ENCODE measurements at places on chromosomes 5 and 9.
A peak's percentile ranks its signal among the peaks of the same experiment; 100 is the strongest.

DNA sequence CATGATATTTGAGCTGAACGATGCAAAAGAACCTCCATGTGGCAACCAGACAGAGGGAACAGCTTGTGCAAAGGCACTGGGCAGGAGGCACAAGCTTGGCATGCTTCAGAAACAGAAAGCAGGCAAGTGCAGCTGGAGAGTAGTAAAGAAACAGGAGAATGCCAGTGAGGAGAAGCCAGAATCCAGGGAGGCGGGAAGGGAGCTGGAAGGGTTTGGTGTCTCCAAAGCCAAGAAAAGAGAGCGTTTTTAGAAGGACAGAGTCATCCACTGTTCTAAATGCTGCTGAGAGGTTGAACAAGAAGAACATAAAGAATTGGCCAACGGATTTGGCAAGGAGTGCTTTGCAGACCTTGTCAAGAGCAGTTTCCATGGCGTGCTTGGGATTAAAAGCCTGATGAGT is 124.7 kb downstream of the TLE1 start:
- no peak for DNase-seq

- no peak for DNase-seq
Measured at GRCh38 chr5:171453056-171453725, 33.7 kb downstream of the FGF18 start.

DNA sequence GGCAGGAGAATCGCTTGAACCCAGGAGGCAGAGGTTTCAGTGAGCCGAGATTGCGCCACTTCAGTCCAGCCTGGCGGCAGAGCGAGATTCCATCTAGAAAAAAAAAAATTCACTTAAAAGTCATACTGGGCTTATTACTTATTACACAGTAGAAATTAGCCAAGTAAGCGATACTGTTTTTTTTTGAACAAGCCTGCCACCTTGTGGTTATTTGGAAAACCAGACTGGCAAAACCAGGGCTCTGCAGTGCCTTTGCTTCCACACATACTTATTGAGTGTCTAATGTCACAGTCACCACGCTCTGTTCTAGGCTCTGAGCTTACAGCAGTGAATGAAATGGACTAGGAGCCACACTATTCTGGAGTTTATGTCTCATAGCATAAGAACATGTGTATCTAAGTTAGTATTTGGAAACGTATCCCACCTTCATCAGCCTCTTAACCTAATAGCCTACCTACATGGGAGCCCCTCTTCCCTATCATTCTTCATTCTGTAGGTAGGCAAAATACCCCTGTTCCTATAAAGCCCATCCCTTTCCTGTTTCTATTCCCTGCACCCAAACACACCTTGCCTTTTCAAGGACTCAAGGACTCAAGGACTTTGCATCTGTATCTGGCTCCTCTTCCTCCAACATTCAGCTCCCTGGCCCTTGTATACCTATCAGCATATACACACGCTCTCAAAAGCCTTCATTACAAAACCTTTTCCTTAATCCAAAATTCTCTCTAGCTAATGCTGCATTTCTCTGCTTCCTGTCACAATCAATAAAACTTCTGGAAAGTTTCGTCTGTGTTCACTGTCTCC is 13.9 kb upstream of the BASP1 start:
- DNase-seq: no peak

DNA sequence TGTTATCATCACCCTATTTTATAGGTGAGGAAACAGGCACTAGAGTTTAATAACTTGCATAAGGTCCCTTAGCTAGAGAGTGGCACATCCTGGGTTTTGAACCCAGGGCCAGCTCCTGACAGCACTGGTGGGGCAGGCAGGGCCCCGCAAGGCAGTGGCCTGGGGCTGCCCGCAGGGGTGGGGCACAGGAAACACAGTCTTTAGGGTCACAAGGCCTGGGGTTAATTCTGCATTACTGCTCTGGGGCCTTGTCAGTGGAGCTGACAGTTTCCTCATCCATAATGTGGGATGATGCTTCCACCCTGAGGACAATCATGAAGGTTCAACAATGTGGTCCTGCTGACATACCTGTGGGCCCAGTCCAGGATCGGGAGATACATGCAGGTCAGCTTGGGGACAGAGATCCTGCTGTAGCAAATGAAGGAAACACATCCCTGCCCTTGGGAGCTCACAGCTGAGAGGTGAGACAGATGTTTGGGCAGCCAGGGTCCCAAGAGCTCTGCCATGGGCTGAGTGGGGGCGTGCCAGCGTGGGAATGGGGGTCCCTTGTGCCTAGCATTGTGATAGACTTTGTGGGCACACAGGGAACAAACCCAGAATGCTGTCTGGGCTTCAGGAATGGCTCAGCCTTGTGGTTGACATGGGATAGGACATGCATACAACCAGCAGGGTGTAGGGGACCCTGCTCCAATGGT is 14.7 kb downstream of the FGF18 start:
- DNase-seq: no peak

- no peak for DNase-seq
Measured at GRCh38 chr9:128088253-128088945, 20.4 kb downstream of the SLC25A25 start.

DNA sequence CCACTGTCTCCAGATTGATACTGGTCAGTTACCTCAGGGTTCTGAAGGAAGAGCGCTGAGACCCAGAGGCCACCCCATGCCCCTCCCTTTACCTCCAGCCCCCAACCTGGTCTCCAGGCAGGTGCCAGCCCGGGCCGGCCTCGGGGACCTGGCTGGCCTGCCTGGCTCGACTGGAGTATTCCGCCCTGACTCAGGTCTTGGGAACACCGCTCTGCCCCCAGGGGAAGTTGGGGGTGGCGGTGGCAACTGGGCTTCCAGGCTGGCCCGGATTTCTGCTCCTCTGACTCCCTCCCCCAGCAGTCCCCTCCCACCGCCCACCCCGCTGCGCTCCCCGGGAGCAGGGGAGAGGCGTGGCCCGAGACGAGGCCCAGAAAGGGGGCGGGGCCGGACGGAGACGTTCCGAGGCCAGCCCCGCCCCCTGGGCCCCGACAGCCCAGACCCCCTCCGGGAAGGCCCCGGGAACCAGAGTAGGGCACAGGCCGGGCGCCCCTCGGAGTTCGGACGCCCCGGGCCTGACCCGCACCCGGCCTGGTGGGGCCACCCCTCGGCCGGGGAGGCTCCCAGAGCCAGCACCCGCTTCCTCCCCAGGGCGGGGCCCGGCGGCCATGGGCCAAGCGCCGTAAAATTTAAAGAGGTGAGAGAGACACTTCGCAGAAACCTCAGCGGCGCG is 82.5 kb upstream of the ZBTB43 start:
- DNase-seq: peak; percentile 92

GRCh38 chr5:24510523-24510988 is 134.2 kb downstream of the CDH10 start:
- DNase-seq: no peak

- no peak for DNase-seq
Measured at GRCh38 chr5:135868681-135869080, 27.0 kb downstream of the IL9 start.

DNA sequence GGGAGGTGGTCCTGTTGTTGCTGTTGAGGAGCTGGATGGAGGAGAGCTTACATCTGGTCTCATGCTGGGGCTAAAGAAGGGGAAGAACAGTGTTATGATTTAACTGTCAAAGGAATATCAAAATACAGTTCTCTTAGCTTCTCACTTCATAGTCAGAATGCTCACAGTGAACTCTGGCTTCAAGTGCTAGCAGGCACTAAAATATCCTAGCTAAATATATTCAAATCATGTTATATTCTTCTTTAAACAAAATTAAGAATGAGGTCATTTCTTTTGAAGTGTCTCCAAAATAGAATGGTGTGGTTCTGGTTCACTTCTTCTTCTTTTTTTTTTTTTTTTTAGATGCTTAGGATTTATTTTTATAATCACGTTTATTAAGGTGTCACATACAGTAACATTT is 89.4 kb downstream of the NR3C1 start:
- DNase-seq: no peak

DNA sequence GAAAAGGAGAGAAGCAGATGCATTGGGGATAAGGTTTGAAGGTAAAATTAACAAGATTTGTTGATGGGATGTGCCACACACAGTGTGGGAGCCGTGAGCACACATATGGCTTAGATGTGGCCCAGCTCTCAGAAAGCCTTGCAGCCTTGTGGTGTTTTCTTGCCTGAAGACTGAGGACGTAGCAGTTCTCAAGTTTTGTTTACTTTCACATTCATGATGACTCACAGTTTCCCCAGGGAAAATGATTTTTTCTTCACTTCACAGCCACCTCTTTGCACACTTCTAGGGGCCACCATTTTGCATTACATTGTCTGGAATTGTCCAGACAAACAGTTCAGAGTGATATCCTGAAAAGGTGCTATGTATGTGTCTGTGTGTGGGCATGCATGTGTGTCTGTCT is 126.2 kb downstream of the BASP1 start:
- DNase-seq: no peak

DNA sequence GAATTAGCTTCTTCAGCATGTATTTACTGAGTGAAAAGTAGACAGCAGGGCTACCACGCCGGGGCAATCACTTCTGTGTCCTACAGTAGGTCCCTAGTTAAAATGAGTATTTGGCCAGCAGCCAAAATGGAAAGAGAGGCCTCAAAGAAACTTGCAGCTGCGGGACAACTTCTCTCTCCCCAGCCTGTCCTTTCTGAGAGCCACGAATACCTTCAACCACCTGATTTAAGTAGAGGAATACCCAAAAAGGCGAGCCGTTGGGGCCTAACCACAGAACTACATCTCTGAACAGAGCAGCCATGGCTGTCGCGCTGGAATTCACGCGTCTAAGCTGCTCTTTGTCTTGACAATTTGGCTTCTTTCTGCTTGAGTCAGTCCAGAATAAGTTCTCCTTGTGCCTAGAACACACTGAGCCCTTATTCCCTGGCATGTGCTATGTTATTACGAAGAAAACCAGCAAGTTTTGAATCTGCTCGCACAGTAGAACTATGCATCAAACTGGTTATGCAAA is 43.8 kb upstream of the GOLPH3 start:
- DNase-seq: no peak

DNA sequence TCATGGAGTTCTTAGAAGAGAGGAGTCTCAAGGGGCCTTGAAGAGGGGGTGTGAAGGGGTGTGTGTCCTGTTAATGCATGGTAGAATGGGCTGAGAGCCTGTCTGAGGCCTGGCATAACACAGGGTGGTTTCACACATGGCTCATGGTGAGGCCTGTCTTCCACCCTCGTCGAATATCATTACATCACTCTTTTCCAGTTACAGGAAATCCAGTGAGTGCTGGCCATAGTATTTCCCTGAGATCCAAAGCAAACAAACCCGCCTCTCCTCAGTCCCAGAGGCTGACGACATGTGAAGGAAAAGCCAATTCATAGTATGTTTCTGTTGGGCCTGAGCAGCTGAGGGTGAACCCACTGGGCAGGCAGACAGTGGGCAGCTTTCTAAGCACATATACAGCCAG is 159.4 kb upstream of the NR3C1 start:
- no peak for DNase-seq

DNA sequence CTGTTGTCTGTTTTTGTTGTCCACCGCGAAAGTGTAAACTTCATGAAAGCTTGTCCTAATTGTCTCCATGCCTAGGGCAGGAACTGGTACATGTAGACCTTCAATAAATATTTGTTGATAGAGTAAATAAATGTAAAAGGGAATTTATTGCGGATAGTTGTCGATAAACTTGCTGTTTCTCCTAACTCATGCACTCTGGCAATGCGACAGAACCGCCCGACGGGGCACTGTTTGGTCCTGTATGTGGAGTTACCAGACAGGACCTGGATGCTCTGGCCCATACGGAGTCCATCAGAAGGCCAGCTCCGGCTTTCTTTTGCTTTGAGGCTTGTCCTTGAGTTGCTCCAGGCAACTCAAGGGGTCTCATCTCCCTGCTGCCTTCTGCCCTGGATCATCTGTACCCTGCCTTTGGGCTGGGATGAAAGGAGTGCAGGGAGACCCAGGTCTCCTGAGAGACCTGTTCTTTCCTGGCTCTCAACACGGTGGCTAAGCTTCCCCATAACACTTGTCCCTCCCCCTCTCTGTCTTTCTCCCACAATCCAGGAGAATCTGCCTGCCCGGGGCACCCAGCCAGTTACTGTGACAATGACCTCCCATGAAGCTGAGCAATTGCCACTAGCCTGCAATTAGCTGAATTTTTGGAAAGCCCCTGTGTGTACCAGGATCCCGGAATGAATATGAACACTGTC is 149.5 kb upstream of the PTCH1 start:
- DNase-seq: no peak

- DNase-seq: no peak
Measured at GRCh38 chr5:180290568-180291233, 1.2 kb downstream of the MAPK9 start.
